Fibroblast of skin of left biceps (primary cell): ENCODE measurements at places on chromosomes 2 and 18.

DNA sequence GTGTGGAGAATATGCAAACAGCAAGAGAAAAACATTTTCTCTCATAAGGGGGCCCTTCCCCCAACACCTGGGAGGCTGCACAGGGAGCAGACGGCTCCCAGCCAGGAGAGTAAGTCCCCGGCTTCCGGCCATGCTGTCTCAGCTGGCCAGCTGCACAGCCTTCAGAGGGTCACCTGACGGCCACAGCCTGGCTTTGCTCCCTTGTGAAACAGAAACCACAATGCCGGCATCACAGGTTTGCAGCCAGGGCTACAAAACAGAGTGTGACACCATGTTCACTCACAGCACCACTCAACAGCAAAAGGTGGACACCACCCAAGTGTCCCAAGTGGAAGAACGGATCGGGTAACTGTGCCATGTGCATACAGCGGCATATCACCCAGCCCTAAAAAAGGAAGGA is 86.9 kb upstream of the GPC1 start:
- no peak for DNase-seq

- no peak for DNase-seq
Observed at GRCh38 chr2:101985101-101985792, 6.5 kb upstream of the IL1R2 start.

DNA sequence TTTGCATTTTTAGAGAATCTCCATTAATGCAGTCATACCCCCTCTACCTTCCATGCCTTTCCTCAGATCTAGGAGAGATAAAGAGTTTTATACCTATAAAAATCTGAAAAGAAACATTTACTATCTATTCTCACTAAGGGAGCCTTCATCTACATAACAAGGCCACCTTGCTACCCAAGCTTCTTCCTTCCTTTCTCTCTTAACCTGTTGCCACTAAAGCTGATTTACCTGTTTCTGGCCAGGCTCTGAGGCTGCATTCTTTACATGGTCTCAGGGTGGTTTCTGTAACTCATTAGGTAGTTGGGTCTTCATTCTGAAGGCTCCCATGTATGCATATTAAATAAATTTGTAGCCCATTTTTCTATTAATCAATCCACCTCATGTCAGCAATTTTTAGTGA is 391.6 kb downstream of the DLGAP1 start:
- no peak for DNase-seq

DNA sequence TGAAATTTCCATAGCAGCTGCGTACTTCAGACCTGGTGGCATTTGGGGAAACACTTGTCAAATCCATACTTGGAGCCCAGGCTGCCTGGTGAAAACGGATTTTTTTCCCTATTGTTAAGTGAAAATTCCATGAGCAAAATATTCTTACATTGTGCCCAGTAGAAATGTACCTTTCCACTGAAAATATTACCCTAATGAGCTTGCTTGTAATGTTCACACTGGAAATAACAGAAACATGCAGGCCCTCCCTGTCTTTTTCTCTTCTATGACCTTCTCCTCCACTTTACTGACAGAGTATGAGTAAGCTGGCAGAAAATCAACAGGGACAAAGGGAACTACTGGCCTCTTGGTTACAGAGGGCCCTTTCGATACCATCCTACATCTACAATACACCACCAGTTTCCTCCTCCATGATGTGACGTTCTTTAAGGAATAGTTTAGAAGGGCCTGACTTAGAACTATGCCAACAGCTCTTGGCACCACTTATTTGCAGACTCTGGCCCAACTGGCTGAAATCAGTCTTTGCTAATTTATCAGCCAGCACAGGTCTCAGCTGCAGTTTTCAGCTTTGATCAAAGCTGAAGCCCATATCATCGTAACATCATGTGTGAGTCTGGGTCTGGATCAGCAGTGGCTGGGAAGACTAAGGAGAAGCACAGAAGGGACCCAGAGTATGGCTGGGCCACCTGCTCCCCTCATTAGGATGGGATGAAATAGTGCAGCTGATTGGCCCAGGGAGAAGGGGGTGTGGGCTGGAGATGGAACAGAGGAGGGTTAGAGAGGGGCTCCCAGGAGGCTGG is 272.2 kb upstream of the ID2 start:
- no peak for DNase-seq

DNA sequence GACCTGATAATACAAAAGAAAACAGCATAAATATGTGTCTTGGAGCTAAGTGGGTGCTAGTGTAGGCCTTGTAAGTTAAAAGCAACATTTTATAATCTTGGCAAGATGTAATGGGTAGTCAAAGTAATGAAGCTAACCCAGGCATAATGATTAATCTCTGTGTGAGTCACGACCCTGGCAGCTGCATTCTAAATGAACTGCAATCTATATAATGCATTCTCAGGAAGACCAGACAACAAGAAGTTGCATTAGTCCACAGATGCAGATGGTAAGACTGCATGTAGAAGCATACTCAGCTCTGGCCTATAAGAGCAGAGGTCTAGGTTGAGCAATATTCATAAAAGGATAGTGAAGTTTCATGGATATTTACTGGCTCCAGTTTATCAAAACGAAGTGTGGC is 85.6 kb upstream of the ETAA1 start:
- DNase-seq = peak; percentile 62

DNA sequence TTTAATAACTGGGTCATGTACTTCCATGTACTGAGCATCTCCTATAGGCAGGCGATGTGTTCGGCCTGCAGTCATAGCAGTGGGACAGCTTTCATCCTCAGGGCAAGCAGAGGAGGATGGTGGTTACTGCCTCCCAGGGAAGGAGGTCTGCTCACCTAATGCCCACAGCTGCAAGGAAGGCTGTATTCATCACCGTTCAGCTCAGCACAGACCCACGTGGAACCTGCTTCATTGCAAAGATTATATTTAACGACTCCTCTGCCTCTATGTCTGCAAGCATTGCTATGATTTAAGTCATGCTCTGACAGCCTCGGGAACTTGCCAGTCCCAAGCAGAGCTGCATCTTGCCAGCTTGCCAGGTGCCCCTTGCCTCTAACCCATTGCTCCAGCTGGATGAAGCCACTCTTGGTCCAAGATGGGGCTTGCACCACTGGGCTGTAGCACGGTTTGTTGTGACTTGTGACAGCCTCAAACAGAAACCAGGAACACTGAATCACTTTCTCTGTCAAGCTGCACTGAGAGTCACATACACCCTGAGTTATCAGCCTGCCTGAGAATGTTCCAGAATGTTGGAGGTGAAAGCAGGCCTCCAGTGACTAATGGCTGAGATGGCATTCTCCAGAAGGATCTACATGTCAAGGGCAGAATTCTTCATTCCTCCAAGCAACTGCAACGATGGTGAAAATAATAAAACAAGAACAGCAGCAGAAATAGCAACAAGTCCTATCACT is 651.1 kb upstream of the ID2 start:
- no peak for DNase-seq

- DNase-seq = no peak
Observed at GRCh38 chr2:1698188-1698945, 45.9 kb downstream of the PXDN start.

GRCh38 chr2:73033766-73034381 is 37.6 kb downstream of the SFXN5 start:
- no peak for DNase-seq

DNA sequence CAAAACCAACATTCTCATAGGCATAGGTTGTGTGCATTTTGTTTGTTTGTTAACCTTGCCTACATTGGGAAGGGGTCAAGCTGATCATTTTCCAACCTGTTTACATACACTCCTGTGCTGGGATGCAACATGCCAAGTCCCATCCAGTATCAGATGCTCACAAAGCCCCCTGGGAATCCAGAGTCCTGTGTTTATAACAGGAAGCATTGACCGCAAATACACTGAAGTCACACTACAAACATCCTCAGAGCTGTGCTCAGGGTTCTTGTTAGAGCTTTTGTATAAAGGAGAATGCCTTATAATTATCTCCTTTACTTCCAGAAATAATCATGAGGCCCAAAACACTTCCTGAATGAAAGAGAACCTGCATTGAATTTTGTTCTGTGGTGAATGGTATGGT is 488.7 kb upstream of the TCF4 start:
- DNase-seq = no peak

DNA sequence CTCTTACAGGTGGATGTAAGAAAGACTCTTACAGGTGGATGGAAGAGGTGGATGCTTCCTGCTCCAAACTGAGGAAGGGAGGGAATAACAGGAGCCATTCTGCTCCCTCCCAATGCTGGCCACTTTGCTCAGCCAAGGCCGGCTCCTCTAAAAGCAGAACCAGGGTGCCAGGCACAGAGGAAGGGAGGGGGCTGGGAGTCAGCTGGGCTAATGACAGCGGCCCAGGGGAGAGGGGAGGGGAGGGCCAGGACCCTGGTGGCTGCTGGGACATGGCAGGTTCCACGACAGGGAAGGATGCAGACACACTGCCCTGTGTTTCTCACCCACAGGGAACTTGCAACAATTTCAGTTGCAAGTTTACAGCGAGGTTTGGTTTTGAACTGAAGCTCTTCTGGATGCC is 173.4 kb downstream of the ANAPC1 start:
- no peak for DNase-seq

DNA sequence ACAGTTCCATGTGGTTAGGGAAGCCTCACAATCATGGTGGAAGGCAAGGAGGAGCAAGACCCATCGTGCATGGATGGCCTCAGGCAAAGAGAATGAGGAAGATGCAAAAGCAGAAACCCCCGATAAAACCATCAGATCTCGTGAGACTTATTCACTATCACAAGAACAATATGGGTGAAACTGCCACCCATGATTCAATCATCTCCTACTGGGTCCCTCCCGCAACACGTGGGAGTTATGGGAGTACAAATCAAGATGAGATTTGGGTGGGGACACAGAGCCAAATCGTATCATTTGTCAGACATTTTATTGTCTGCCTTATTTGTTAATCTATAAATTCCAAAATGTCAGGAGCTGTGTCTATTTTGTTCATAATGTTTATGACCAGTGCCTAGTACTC is 17.6 kb downstream of the NBAS start:
- DNase-seq = no peak

GRCh38 chr2:27958711-27959378 is 68.3 kb downstream of the BABAM2 start:
- DNase-seq = no peak

GRCh38 chr2:127011231-127011661 is 95.7 kb downstream of the BIN1 start:
- no peak for DNase-seq

DNA sequence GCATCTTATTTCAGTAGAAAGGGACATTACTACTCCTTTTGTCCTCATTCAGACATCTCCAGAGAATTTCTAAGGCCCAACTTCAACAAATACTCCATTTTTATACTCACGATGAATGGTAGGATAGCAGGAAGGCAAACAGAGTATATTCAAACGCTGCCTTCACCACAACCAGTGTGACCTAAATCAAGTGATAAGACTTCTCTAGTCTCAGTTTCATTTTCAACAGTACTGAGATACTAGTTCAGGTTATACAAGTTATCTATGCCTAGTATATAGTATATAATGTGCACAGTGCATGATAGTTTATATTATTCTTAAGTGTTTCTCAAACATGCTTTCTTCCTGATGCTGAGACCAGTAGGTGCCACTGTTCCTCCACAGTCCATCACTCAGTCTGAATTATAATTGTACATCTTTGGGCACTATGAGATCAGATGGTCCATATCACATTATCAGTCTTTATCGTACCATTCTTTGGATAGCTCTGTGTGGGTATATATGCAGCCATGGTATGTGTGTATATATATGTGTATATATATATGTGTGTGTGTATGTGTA is 66.3 kb upstream of the RPE start:
- no peak for DNase-seq

GRCh38 chr2:76280686-76281085 is 570.0 kb upstream of the GCFC2 start:
- no peak for DNase-seq

- DNase-seq = no peak
Observed at GRCh38 chr18:79750980-79751571, 46.7 kb upstream of the KCNG2 start.
